ENCODE measurements at places on chromosomes 2 and 18. TPM values are rescaled to one million over a fixed set of nuclear protein-coding genes. Genes with fewer than 3 reads are reported as not detected.

DNA sequence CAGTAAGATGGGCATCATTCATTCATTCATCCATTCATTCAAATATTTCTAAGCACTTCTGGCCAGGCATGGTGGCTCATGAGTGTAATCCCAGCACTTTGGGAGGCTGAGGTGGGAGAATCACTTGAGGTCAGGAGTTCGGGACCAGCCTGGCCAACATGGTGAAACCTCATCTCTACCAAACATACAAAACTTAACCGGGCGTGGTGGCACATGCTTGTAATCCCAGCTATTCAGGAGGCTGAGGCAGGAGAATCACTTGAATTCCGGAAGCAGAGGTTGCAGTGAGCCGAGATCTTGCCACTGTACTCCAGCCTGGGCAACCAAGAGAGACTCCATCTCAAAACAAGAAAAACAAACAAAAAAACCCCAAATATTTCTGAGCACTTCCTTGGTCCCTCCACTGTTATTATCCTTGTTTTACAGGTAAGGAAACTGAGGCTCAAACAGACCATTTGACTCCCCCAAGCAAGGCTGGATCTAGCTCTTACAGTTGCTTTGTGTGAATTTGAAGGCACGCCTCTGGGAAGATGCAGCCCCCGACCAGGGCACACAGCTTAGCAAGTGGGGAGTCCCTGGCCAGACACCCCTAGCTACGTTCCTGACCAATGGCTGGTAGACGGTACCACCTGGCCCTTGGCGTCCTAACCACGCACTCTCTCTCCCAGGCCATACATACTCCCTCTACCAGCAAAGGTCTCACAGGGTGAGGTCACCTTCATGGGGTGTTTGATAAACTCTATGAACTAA lies 50.6 kb upstream of the ODC1 start:
- DNase-seq = no peak

GRCh38 chr2:61247204-61247812 lies 85.3 kb downstream of the C2orf74 start:
- DNase-seq = no peak

DNA sequence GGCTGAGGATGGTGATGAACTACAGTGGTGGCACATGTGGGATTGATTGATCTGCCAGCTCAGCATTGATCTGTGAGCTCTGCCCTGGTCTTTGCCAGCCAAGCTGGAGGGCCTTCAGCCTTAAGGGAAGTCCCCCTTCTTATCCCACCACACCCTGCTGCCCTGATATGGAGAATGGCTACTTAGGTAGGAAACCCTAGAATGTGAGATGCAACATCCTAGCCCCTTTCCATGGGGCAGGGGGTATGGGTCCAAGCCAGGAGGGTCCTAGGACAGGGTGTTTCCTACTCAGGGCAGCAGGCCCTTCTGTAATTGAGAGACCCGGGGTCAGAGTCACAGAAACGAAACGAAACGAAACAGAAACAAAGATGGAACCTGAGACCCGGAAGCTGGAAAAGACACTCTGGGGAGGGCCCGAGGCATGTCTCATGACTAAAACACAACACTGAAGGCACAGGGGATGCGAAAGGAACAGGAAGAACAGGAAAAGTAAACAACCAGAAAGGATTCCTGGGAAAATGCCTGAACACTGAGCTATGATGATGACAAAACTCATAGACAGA lies 16.9 kb upstream of the SULT1C2 start:
- DNase-seq = no peak

DNA sequence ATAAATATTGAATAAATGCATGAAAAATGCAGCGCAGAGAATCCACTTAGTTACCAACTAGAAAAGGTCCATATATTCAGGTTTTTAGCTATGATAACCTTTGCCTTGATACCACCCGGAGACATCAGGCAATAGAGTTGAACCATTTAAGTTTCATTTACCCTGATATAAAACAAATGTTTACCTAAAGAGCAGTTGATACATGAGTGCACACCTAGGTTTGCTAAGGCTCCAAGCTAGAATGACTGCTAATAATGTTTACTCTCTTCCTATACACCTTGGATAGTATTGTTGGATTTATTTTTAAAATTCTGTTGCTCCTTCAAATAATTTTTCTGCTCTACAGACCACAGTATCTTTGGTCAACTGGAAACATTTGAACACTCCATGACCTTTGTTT lies 1463.6 kb downstream of the LRP1B start:
- no peak for DNase-seq

GRCh38 chr2:24228470-24228869 lies 53.6 kb downstream of the FAM228A start:
- no peak for DNase-seq

DNA sequence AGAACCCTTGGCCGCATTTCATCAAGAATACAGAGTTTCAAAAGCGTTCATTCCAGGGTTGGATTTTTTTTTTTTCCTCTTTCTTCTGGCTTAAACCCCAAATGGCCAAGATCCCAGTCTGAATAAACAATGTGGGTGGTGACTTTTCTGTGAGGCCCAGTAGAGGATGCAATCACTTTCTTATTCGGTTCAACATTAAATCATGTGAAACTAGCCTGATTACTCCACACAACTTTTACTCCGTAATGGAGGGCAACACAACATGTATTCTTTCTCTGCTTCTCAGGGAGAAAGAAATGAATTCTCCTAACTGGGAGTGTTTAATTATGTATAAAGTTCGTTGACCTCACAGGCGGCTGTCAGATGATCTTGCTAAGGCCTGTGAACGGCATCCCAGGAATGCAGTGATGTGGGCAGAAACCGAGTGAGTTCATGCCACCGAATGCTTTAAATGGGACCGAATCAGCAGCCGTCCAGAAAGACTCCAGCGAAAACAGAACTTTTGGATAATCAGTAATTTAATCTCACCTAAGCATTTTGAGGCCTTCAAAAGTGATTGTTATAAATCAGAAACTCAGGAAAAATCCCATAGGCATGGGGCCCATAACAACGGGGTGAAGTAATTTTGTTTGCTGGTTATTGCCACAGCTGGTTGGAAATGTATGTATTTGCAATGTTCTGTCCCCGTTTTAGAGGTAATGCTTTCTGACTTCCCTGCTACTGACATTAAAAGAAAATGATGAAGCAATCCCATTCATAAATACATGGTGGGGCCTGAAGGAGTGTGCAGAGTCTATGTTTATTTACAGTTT lies 81.5 kb downstream of the BCL2 start:
- no peak for DNase-seq

DNA sequence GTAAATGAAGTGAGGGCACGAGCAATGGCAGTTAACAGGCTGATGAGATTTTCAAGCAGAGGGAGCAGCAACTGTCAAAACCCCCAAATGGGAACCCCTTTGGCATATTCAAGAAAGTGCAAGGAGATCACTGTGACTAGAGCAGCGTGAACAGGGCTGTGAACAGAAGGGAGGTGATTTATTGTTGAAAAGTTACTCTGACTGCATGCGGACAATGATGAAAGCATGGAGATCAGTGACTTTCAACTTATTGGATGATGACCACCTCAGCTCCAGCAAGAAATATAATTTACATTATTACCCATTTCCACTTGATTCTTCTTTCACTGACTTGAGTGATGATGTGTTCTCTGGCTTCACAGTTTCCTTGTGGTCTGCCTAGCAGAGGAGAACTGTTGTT lies 187.8 kb upstream of the BOD1L2 start:
- no peak for DNase-seq

CFLAR gene
- total RNA-seq = 62.8 TPM

COL3A1 gene
- total RNA-seq = 192 TPM

SP100 gene
- 59.2 TPM for total RNA-seq

Measured in adrenal gland (tissue), 19 donors.